ENCODE measurements at places on chromosomes 5 and 9. TPM values are rescaled to one million over a fixed set of nuclear protein-coding genes. Genes with fewer than 3 reads are reported as not detected.
A peak's percentile ranks its signal among the peaks of the same experiment; 100 is the strongest.

- DNase-seq = no peak
Measured at GRCh38 chr9:69181908-69182353, 7.9 kb downstream of the TJP2 start.

DNA sequence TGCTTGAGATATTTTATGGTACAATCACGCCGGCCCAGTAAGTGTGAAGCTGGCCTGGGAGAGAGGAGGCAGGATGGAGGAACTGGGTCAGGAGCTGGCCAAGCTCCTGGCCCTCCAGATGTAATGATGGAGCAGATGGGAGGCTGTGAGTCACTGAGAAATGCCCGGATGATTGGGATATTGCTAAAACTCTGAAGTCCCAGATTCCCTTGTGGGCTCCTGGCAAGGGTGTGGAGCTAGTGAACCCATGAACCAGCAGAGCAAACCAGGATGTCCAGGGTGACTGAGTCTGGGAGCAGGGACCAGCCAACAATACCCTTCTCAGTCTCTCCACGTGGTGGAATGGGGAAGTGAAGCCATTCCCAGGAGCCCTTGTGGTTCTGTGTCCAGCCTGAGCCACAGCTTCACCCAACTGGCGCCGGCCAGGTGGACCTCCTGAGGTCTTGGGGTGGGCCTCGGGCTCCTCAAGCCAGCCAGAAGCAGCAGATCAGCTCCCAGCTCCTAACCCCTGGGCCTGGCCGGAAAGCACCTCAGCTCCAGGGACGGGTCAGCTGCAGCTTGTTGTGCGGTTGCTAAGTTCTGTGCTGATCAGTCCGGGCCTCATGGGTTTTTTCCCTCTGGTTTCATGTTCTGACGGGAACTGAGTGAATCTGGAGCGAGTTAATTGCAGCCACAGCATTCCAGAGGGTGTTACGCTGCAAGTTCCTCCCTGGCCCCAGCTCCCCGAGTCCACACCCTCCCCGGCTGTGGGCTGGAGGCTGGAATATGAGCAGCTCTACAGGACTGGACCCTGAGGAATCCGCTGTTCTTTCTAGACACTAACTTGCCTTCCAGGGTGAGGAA lies 37.6 kb downstream of the DUSP1 start:
- peak; percentile 63 for DNase-seq

GRCh38 chr5:136388474-136388873 lies 23.1 kb upstream of the TRPC7 start:
- DNase-seq = no peak

The KIF3A gene
- 26.1 TPM for polyA plus RNA-seq

The CHSY3 gene
- 5.8 TPM for polyA plus RNA-seq

DNA sequence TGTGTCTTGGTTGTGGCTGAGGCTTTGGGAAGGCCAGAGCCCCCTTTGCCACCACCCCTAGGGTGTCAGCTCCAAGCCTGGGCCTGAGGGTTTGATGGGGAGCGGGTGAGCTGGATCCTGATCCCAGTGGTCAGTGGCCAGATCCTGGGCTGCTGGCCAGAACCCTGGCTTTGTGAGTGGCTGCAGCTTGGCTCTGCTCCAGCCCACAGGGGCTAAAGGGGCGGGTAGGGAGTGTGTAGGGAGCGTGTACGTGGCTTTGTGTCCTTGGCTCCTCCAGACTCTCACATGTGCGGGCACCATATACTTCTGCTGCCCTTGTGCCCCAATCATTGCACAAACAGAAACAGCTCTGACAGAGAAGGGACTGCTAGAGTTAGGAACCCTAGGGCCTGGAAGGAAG lies 1.2 kb upstream of the IL11RA start:
- DNase-seq = no peak

- DNase-seq = no peak
Measured at GRCh38 chr5:119105971-119106370, 35.1 kb downstream of the DMXL1 start.

- DNase-seq = no peak
Measured at GRCh38 chr5:148791334-148791667, 35.1 kb upstream of the ADRB2 start.

- DNase-seq = no peak
Measured at GRCh38 chr5:134247428-134248224, 21.8 kb upstream of the PPP2CA start.

The TSSK1B gene
- polyA plus RNA-seq = 0.07 TPM

All from right lung (tissue), 10 donors.